Aorta (tissue), 5 donors: ENCODE measurements at places on chromosomes 6 and 20. TPM values are rescaled to one million over a fixed set of nuclear protein-coding genes. Genes with fewer than 3 reads are reported as not detected.

DNA sequence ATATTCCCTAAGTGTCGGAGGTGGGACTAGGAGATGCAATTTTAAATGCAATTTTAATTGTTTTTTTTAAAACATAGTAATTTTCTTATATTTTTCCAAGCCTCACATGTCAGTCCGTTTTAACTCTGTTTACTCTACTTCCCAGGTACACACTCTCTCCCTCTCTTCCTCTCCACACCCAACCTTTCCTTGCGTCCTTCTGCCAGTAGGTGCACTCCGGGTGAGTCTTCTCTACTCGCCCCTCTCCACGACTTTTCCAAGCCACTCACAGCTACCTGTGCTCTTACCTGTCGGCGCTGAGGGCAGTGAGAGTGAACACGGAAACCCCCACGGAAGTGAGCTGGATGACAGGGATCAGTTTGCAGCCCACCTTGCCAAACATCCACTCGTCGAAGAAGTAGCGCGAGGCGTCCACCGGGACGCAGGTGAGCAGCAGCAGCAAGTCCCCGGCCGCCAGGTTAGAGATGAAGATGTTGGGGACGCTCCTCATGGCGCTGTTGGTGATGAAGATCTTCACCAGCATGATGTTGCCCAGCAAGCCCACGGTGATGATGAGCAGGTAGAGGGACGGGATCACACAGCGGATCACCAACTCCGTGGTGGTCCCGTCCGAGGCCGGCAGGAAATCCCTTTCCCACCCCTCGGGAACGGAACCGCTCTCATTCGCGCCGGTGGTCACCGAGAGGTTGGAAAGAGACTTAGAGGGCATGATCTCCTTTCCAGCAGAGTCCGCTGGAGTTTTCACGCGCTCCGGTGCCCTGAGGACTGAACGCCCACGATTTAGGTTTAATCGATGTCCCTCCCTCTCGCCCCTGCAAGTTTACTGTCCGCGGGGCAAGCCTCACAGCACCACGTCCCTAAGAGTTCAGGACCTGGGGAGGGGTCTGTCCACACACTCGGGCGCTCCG is 44.5 kb upstream of the GJE1 start:
- peak; percentile 68 for DNase-seq

DNA sequence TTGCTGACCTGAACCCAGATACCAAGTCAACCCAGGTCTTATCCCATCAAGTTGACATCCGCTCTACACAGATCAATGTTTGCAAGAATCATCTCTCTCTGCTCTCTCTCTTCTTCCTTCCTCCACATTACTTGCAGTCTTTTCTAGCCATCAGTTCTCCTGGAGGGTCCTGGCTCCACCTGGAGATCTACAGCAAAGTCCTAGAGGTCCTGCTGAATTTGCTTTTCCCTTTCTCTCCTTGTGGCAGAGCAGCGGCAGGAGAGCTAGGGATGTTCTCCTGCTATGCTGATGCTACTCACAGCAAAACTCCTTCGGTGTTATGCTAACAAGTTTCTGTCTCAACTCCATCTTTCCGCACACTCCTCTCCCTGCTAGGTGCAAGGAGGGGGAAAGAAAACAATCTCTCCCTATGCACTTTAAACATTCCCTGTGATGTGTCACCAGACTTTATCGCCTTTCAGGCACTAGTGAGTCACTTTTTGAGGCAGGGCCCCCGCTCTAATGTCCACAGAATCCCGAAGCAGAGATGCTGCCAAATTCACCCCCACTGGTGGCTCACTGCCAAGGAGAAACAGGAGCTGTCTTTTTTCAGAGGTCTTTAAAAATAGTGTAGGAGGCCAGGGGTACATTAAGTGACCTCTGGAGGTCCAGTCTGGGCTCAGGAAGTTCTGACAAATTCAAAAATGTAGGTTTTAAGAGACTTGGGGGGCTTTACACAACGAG is 62.6 kb downstream of the FAM50B start:
- peak; percentile 85 for DNase-seq

DNA sequence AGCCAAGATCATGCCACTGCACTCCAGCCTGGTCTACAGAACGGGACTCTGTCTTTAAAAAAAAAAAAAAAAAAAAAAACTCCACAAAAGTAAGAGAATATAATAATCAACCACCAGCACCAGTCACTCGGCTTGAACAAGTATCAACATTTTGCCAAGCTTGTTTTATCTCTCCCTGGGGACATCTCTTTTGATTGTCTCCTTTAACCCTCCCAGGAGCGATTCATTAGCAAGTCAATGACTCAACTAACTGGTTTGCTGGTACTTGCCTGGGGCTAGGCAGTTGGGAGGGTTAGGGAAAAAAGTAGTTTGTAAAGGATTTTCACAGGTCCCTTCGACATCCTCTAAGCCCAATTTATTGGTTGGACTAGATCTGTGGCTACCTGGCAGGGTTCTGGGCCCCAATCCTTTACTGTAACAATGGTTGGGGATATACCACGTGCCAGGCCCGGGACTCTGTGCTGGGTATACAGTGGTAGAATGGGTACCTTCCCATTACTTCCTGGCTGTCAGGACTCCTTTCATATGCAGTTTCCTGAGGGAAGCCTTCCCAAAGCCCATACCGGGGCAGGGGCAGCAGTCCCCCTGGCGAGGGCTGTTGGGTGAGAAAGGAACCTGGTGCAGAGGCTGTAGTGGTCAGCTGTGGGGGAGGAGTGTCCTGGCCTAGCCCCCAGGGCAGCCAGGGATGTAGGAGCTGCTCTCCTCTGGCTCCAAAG is 12.2 kb downstream of the TGIF2 start:
- no peak for DNase-seq

- no peak for DNase-seq
These were observed 43.8 kb downstream of the EYA2 start for GRCh38 chr20:46938434-46938833.

BPIFB1 gene
- total RNA-seq, result not detected

DNA sequence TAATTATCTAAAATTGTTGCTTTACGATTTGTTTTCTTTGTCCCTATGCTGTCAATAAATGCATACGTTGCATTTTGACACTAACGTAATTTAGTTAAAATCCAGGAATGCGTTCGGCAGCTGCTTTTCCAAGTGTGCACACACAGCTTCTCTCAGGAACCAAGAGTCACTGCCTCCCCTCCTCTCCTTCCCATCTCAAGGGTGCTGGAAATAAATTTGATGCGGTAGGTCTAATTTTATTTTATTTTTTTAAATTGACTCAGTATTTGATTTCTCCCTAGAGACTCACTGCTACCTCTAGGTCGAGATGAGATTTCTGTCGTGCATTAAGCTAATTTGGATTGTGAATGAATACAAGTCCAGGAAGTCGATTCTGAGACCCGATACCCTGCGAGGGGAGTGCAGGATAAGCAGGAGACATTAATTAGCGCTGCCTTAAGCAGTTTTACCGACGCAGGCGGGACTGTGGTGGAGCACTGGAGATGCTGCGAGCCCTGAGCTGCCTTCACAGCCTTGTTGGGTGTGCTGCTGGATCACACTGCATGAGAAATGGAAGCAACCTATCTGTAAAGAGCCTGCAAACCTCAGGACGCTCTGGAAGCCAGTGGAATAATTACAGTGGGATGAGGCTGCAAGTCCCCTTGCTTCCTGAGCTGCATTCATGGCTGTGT is 381.2 kb downstream of the C6orf118 start:
- no peak for DNase-seq

UST gene
- 21.5 TPM for total RNA-seq

DNA sequence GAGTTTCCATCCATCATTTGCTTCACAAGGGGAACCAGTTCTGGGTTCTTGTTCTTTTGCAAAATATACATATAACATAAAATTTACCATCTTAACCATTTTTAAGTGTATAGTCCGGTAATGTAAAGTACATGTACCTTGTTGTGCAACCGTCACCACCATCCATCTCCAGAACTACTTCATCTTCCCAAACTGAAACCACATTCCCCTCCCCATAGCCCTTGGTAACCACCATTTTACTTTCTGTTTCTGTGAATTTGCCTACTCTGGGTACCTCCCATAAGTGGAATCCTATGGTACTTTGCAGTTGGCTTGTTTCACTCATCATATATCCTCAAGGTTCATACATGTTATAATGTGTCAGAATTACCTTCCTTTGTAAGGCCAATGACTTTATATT is 70.3 kb upstream of the DSP start:
- DNase-seq, result no peak

- no peak for DNase-seq
These were observed 123.9 kb downstream of the WDR27 start for GRCh38 chr6:169577974-169578373.

DNA sequence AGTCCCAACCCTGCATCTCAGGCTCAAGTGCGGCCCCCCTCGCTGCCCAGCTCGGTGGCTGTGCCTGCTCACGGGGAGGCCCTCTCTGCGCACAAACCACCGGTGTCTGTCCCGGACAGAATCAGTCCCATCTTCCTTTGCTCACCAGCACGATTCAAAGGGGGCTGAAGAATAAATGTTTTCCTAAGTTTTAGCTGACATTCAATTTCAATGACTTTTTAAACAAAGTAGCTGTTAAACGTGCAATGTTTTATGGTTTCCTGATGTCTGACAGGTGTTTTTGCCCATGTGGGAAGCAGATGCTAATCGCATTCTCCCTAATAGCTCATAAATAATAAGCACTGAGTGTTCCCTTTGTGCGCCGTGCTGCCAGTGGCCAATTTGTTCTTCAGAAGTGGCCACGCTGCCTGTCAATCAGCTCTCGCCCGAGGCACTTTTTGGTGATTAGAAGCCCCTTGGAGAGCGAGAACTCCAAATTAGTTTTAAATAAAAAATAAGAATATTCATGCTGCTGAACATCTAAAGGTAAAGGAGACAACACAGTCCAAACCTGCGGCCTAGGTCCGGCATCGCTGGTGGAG is 26.3 kb downstream of the BHLHE23 start:
- DNase-seq, result no peak
